ENCODE measurements at places on chromosomes 13 and 19.

DNA sequence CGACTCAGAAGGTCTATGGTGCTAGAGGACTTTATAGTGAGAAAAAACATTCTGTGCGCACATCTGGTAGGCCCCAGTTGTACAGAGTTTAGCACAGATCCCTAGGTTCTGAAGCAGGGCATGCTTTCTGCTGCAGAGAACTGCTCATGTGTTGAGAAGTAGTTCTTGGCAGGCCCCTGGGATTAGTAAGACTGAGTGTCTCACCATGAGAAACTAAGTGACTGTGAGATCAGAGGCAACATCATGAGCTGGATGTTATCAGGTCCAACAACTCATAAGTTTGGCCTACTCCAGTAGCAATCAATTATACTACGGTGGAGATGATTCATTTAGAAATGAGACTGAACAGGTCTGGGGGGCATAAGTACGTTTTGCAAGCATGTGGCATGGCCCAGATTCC lies 507.4 kb upstream of the KLF12 start:
- DNase-seq = no peak

DNA sequence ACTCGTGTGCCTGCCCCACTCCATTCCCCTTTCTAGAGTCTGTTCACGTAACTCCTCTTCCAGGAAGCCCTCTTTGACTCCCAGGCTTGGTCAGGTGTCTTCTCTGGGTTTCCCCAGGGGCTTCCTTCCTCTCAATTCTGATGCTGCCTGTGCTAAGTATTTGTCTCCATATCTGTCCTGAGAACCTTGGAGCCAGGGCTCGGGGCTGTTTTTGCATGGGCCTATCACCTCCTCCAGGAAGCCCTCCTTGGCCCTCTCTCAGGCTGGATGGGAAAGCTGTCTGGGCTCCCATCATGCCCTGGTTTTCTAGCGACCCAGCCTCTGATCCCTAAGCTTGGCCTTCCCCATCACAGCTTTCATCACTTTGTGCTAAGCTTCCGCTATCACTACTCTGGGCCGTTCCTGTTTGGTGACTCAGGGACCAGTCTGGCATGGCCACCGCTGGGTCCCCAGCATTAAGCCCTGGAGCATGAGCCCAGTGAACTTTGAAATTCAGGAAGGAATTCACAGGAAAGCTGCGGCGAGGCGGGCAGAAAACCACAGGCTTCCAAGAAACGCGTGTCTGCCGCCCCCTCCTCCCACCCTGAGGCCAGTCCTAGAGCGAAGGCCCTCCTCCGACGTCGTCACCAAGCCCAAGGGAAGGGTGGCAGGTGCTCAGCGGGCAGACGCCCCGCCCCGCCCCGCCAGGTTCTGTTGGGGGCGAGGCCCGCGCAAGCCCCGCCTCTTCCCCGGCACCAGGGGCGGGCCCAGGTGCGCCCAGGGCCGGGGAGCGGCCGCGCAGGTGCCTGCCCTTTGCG lies 486 bp upstream of the SPINT2 start:
- no peak for DNase-seq

GRCh38 chr13:40697711-40698110 lies 31.3 kb upstream of the FOXO1 start:
- DNase-seq = no peak

DNA sequence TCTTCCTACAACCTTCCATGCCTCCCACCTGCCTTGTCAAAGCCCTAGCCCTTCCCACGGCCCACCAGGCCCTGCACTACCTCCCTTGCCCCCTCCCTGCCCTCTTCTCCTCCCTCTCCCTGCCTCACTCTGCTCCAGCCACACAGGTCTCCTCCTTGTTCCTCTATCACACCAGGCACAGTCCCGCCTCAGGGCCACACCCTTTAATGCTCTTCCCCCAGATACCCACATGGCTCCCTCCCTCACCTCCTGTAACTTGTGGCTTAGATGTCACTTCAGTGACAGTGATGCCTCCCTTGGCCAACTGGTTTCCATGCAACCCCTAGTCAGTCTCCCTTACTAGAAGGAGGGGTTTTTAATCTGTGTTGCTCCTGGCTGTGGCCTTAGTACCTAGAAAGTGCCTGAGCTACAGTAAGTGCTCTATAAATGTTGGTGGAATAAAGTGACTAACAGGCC lies 1.3 kb downstream of the SIRT6 start:
- no peak for DNase-seq

DNA sequence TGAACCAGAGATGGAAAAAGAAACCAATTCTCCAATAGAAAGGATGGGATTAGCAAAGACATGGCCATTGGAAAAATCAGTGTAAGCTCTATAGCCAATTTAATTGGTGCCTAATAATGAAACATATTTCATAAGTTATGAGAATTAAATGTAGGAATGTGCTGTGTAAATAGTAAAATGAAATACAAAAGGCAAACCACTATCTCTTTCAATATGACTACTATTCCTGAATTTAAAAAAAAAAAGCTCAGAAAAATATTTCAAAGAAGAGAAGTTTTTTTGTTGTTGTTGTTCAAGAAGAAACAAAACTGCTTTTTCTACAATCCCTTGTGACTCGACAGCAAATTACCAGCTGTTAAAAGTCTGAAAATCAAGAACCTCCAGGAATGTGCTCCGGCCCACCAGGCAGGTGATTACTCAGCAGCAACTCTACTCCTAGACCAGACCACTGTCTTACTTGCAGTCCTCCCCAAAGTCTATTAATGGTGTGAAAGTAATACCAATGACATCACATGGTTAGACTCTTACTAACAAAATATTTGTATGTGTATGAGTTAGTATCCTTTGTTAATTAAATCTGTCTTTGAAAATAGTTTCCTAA lies 362.4 kb downstream of the KCTD12 start:
- no peak for DNase-seq
